ENCODE measurements at places on chromosomes 5 and 9.
A peak's percentile ranks its signal among the peaks of the same experiment; 100 is the strongest.

DNA sequence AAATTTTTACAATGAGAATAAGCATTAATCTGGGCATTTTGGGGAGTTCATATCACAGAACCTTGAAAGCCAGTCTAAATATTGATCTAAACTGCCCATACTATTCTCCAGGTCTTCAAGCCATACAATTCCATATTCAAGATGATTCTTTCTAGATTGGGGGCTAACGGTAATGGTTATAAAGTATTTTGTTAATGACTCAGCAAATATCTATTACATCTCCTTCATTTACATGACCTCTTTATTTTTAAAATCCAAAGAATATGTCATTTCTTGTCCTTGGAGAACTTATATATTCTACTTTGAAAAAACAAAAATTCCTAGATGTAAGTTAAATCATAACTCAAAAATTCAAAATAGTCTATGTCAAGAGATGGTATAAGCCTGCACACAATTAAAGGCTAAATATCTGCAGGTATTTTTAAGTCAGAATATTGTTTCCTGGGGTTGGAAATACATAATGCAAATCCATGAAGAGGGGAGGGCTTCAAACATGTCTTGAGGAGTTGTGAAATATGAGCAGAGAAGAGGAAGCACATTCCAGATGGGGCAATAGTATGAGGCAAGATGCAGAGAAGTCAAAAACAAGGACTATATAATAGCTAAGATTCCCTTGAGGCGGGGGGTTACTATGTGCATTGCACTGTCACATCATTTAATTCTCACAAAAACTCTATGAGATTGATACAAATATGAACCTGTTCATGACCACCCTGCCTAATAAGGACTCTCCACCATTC lies 526.4 kb downstream of the NR2F1-AS1 start:
- DNase-seq, result no peak

DNA sequence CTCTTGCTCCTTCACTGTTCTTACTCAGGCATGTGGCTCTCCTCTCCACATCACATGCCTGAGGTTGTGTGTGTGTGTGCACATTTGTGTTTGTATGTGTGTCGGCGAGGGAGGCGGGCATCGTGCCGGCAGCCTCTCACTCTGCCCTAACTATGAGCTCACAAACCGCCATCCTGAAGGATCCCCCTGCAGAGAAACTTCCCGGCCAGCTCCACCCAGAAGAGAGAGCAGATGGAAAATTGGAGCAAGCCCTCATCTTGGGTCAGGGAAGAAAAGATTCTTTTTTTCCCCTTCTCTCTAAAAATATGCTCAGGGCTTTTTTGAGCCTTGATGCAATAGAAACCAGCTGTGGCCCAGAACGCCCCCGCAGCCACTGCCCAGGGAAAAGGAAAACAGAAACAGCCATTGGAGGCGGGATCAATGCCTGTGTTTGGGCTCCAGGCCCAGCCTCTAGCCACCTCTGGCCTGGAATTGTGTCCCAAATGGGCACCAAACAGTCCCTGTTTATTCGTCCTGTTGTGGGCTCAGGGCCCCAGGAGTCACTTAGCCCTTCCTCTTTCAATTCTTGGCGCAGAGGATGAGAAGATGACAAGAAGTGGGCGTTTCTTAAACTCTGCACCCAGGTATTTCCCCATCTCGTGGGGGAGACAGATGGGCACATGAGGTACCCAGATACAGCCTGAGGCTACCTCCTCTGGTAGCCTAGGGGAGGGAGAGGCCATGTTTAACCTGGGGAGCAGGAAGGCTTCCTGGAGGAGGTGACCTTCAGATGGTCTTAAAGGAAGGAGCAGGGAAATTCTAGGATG lies 151.5 kb downstream of the RGS3 start:
- no peak for DNase-seq

GRCh38 chr5:156149213-156149612 lies 177.8 kb upstream of the SGCD start:
- DNase-seq, result no peak

DNA sequence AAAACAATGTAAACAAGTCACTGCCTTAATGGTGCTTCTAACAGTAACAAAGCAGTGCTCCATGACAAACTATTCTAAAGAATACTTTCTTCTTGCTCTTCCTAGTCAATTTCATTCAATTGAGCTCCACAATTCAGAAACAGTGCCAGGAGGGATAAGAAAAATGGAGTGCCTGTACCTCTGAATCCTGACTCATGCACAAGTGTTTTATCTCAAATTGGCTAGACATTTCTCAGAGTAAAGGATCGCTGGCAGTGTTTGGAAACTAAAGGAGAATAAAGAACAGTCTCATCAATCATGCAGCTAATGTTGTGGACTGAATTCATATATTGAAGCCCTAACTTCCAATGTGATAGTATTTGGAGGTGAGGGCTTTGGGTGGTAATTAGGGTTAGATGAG lies 27.6 kb downstream of the SLC25A51 start:
- no peak for DNase-seq

DNA sequence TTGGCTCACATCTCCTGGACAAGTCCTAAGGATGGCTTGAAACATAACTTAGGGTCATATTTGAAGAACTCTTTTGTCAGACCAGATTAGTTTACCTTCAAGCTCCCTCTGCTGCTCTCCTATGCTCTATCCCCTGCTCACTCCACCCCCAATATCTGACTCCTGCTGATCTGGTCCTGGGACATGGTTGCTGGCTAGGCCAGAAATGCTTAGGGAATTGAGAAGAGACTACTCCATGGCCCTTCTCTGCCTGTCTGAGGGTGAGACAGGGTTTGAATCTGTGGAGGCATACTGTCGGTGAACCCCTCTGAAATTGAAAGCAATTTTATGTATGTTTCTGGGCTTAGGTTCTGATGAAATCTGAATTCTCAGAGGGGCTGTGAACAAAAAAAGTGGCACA lies 3.3 kb downstream of the OTULIN start:
- DNase-seq, result no peak

DNA sequence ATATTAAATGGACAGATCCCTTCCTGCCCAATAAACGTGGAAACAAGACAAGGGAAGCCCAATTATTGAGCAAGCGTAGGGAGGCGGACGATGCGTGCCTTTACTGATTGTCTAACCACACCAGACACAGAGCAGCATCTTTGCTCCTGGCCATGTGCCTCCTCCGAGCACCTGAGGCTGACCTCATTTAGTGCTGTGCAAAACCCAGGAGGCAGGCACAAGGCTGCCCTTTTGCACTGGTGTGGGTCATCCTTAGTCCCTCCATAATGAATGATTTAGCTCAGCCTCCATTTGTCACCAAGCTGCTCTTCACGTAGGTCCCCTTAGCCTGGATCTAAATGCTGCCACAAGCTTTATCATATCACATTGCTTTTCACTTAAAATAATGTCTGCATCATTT lies 24.1 kb upstream of the CDH6 start:
- no peak for DNase-seq

DNA sequence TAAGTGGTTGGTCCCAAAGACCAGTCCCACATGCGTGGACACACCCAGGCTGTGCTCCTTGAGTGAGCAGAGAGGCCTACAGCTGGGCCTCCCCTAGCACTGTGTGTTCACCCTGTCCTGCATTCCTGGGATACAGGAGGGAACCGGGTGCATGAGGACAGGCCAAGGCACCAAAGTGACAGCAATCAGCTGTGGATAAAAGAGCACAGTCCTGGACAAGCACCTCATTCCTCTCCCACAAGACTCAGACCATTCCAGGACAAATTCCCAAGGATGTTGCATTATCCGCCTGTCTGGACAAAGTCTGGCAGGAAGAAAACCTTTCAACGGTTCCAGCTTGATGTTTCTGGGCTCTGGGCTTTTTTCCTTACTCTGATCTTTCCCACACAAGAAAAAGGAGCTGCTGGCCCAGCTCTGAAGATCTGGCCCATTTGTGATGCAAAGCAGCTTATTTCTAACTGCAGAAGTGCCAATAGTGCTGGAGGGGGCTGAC lies 273.2 kb downstream of the ENC1 start:
- DNase-seq, result no peak

DNA sequence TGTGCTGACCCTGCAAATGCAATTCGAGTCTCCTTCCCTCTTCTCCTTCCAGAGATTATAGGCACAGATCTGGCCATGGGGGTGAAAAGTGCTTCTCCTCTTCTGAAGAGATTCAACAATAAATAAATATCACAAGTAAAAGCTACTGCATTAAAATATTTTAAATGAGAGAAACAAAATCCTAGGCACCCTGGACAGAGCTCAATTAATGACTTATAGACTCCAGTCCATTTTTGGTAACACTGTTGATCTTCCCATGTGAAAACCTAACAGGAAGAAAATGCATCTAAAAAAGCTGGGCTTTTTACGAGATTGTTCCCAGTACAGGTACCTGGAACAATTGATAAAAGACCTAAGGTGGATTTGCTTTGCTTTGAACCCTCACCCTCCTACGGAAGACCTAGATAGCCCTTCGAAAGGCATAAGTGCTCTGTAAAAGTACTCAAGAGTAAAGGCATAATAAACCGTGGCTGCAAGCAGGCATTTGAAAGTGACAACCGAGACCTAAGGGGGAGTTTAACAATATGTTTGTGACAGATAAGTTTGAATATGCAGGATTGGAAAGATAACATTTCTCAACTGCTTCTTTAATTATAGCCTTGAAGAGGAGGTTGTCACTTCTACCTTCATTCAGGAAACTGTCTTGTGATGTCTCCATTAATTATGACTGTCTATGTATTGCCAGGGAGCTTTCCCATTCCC lies 29.4 kb upstream of the MED10 start:
- no peak for DNase-seq

DNA sequence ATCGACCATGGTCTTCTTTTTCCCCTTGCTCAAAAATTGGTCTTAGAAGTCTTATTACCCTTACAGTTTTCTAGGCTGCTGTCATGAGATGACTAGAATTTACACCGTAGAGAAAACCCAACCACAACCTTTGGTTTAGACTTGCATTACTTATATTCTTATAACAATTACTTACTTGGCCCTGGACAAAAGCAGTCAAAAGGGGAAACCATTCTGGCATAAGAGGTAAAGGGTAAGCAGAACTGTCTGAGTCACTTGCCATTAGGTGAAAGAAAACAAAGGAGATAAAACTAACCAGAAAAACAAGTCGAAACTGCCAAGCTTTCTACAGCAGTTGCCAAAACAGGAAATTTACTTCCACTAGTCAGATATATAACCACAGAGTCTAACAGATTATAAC lies 17.9 kb downstream of the TMEM245 start:
- DNase-seq, result peak; percentile 54

DNA sequence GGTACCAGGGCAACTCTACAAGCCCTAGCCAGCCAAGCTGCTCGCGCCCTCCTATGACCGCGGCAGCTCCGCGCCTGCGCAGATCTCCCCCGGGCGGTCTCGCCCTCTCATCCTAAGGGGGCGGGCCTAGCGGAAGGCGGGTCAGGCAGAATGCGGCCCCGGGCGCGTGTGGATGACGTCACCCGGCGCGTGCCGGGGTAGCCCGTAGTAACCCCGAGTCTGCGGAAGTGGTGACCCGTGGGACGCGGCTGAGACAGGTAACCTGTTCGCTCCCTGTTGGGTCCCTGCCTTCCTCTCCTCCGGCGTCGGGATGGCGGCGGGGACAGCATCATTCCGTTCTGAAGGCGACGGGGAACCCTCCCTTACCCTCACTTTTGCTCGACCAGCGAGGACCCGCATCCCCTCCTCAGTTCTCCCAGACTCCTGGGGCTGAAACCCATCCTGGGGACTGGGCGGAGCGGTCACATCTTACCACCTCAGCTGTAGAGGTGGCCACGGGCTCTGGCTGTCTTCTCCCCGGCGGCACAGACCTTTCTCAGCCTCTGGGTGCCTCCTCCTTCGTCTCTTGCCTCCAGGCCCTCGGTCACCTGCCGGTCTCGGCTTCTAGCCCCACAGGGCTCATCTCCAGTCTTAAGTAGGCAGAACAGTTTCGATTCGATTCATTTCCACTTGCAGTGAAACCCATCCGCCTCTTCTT lies at the start of gene AOPEP:
AOPEP (plus strand) TSS at position 205 of the 697 bp plus-strand sequence. CDS start 33,085 bp downstream, outside the sequence.
- DNase-seq, result peak; percentile 97

- no peak for DNase-seq
Measured at GRCh38 chr5:73307645-73308355, 134.8 kb downstream of the TMEM174 start.

DNA sequence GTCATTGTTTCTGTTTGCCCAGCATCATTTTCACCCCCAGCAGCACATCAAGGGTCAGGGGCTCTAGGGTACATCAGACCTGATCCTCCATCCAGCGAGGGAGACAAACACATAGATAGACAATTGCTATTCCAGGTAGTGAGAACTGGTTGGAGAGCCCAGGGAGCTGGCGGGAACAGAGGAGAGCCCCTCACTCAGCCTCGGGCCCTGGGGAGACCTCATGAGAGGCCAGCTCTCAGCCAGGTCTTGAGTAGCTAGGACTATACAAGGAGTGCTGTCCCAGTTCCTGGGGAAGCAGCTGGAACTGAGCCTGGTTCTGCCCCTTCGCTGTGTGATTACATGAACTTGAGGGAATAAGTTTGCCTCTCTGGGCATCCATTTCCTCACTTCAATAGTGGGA lies 80.3 kb downstream of the HRH2 start:
- DNase-seq, result no peak

GRCh38 chr5:56291079-56291643 lies 58.0 kb upstream of the ANKRD55 start:
- no peak for DNase-seq

GRCh38 chr9:117722108-117722761 lies 18.0 kb downstream of the TLR4 start:
- DNase-seq, result no peak

DNA sequence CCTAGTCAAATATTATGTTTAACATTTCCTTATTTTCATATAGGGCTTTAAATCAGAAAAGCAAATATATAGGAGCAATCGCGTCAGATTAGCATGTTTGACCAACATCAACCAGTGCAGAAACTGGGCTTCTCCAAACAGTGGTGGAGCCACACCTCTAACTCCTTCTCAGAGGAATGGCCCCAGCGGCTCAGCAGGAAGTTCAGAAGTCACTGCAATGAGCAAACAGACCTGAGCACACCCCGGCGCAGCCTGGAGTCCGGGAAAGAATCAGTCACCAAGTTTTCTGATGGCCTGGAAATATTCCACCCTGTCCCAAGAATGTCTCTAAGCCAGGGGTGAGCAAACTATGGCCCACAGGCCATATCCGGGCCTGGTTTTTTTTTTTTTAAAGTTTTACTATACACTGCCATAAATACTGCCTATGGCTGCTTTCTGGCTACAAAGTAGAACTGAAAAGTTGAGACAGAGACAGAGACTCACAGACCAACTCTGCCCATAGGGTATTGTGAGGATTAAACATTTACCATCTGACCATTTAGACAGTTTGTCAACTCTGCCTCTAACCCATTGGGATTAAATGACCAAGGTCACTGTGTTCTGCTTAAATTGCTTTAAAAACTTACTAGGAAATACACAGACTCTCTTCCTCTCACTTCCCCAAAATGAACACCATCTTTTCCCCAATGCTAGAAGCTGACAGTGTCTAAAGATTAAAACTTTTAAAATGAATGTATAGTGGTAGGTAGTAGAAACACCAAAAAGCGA lies 5.4 kb downstream of the GOLM1 start:
- DNase-seq, result no peak

DNA sequence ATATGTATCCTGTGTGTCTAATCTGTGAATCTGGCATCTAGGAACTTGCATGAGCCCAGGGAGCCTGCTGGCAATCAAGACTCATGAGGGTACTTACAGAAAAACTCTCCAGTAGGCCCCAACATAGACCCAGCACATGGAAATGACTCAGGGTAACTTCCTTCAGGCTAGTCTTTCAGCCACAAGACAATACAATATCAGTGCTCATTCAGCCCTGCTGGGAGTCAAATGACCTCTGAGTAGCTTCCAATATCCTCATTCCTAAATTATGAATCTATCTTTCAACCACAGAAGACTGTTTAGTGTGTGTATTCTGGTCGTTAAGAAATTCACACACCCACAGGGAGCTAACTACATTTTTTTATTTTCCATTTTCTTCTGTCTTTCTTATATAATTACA lies 1273.0 kb downstream of the EFNA5 start:
- peak; percentile 95 for DNase-seq

Data from ELR (cell line).